ENCODE measurements at places on chromosomes 7 and 10.

DNA sequence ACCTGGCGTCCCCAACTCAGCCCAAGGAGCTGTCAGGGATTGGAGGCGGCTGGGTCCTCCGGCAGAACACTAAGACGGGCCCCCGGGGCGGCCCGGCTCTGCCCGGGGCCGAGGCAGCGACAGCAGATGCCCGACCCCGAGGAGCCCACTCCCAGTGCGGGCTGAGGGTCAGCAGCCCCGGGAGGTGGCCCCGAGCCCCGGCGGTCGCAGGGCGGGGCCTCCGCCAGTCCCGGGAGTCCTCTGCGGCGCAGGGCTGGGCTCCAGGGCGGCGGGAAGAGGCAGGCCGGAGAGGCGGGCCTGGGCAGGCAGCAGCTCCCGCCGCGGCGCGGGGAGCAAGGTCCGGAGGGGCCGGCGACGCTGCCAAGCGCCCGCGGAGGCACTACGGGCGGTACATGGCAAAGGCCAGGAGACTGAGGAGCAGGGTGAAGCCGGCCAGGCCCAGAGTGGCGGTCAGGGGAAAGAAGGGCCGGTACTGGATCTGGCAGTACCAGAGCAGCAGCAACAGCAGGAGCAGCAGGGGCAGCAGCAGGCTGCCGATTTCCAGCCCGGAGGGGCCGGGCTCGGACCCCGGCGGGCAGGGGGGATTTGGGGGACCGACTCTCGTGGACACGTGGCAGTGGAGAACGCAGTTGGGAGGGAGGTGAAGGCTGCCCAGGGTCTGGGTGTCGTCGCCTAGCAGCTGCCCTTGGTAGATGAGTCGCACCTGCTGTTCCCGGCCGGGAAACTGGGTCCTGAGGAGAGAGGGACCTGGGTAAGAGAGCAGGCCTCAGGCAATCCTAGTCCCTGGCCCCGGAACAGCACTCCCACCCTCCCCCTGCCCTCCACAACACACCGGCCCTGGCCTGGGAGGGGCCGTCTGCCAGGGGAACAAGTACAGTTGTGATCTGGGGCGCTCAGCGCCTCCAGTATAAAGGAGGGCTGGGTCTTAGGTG lies 827 bp upstream of the FASTK start:
- DNase-seq = no peak

- DNase-seq = peak; percentile 38
These were observed 3.0 kb upstream of the BTBD16 start for GRCh38 chr10:122267849-122268737.

DNA sequence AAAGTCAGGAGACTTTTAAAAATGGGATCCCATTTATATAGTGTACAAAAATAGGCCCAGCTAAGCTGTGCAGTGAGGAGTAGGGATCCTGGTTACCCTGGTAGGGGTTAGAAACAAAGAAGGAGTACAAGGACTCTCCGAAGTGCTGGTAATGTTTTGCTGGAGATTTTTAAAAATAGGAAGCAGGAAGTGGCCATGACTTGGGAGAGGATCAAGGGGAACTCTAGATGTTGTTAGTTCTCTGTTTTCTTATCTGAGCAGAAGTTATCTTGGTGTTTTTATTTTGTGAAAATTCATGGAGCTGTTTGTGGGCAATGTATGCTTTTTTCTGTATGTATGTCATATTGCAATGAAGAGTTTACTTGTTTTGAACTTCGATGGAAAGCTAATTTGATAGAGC lies 373.9 kb downstream of the SFMBT2 start:
- no peak for DNase-seq

- no peak for DNase-seq
These were observed 292.1 kb downstream of the ZEB1 start for GRCh38 chr10:31611161-31611560.

DNA sequence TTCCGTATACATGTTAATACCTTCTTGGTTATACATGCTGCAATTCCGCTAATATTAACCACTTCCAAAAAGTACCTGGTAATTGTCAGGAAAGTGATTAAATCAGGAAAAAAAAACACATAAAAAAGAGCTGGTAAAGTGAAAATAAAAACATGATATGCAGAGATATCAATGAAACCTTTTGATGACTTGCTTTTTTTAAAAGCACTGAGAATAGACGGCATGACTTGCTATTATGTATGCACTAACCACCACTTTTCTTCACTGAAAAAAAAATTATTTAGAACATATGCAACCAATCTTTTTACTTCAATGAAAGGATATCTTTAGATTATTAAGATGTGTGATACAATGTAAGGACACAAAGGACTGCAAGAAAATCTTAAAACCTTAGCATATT lies 163.0 kb downstream of the KMT2E start:
- no peak for DNase-seq

All from activated CD4-positive, alpha-beta T cell treated with anti-CD3 and anti-CD28 coated beads, Interleukin-2, amount 50 U/mL, for 1 hour (primary cell).